ENCODE measurements at places on chromosomes 3 and 15.

- DNase-seq: no peak
These were observed 419 bp downstream of the HYKK start for GRCh38 chr15:78507831-78508160.

- DNase-seq: no peak
These were observed 5.9 kb downstream of the ADPRH start for GRCh38 chr3:119585208-119585607.

- no peak for DNase-seq
These were observed 61.4 kb upstream of the CLDN18 start for GRCh38 chr3:137948400-137949072.

- DNase-seq: no peak
These were observed 5.8 kb upstream of the CCK start for GRCh38 chr3:42271786-42272185.

DNA sequence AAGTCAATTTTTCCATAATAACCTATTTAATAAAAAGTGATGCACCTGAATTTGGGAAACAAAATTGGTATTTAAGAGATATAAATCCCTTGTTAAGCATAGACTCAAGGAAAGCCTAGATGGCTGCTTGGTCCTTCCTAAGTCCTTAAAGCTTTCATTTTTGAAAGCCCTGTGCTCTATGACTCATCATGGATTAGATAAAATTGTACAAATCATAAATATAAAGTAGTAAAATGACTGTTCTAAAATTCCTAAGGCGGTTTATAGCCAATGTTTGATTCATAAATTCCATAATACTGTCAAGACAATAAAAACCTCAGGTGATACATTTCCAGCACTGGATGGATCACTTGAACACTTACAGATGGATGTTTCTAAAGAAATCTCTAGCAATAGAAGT, 730.8 kb upstream of the EPHA6 start:
- DNase-seq: no peak

- no peak for DNase-seq
These were observed 53.4 kb upstream of the CCDC174 start for GRCh38 chr3:14598143-14598569.

Measured in NCI-H2107 (cell line).